ENCODE measurements at places on chromosomes 12 and 14.
A peak's percentile ranks its signal among the peaks of the same experiment; 100 is the strongest.

DNA sequence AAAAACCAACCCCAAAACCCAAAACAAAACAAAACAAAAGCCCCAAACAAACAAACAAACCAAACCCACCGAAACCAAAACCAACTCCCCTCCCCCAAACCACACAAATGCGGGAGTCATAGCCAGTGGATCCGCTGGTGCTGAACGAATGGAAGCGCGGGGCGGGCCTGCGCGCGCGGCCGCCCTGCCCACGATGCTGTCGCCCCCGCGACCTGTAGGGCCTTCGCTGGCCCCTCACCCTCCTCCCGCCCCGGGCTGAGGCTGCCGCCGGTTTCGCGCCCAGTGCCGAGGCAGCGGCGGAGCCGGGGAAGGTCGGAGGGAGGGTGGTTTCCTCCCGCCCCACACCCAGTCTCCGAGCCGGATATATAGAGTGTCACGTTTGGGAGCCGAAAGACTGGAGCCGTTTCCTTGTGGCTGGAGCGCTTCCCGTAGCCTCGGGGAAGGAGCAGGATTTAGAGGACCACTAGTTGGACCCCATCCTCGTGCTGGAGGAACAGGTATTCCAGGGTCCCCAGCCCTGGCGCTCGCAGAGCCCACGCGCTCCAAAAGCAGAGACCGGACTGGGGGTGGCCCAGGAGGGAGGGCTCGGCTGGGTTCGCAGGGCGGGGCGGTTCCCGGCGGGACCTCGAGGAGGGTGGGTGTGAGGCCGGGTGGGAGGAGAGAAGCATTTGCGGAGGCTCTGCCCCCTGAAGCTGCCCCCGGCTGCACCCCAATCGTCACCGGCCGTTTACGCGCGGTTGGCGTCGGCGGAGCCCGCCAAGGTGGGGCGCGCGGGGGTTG lies at the start of gene FAR2:
FAR2 (plus strand) TSS at position 368 of the 780 bp plus-strand sequence. CDS start 121,172 bp downstream, outside the sequence.
- DNase-seq: peak; percentile 51

GRCh38 chr12:57199191-57199590 lies 17.4 kb upstream of the NXPH4 start:
- DNase-seq: no peak

DNA sequence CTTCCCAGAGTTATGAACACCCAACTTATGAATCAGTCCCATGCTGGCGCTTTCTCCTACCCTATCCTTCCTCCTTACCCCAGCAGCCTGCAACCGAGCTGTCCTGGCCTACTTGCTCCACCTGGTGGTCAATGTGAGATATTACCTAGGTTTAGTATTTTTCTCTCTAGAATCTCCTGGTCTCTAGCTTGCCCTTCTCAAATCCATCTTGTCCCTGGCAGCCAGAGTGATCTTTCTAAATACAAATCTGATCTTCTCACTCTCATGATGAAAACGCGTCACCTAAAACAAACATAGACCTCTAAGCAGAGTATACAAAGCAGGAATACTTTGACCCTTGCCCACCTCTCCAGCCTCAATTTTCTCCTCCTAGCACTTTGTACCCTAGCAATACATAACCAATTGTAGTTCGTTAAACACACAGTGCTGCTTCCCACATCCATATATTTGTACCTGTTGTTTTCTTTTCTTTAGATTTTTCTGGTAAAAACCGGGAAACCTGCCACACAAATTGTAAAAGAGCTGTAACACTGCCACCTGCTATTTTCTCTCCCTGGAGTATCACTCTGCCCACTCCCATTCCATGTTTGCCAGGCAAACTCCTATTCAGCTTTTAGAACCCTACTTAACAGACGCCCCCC lies 20.0 kb upstream of the TCP11L2 start:
- DNase-seq: peak; percentile 58

- no peak for DNase-seq
These were observed 328.2 kb downstream of the ZFP36L1 start for GRCh38 chr14:68464711-68465110.

- DNase-seq: no peak
These were observed 7.3 kb upstream of the FGF23 start for GRCh38 chr12:4386801-4387200.

DNA sequence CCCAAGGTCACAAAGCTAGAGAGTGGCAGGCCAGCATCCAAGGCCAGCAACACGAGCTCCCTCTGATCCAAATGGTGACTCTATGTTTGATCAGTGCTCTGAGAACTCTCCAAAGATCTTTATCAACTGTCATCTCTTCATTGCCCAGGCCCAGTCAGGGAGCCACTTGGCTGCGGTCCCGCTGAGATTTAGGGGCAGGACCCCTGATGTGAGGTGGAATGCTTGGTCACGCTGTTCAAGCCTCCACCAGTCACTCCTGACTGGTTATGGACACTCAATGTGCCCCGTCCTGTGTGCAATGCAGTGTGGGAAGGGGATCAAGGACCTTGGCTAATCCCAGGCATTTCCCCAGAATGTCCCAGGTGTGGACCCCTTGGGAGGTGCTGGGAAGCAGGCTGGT lies 19.8 kb upstream of the TCL1B start:
- DNase-seq: no peak

GRCh38 chr12:121893961-121894460 lies 5.4 kb downstream of the PSMD9 start:
- DNase-seq: peak; percentile 37

DNA sequence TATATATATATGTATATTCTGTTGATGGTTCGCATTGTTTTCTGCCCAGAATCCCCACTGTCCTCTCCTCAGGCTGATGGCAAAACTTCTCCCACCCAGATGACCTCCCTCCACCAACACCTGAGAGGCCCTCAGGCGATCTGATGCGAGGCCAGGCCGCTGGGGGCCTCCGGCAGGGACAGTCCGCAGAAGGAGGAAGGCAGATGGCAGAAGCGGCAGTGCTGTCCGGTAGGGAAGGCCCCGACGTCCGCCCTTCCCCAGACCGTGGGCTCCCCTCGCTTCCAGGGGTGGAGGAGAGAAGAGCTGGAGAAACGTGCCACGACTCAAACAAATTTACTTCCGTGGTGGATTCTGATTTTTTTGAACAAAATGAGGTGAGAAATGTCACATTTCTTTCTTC lies 178.3 kb upstream of the RGS6 start:
- no peak for DNase-seq

- DNase-seq: no peak
These were observed 7.0 kb upstream of the MSI1 start for GRCh38 chr12:120376009-120376408.

- no peak for DNase-seq
These were observed 149.5 kb upstream of the SLC38A2 start for GRCh38 chr12:46522071-46522470.

- DNase-seq: no peak
These were observed 255.4 kb downstream of the DAD1 start for GRCh38 chr14:22333422-22334274.

DNA sequence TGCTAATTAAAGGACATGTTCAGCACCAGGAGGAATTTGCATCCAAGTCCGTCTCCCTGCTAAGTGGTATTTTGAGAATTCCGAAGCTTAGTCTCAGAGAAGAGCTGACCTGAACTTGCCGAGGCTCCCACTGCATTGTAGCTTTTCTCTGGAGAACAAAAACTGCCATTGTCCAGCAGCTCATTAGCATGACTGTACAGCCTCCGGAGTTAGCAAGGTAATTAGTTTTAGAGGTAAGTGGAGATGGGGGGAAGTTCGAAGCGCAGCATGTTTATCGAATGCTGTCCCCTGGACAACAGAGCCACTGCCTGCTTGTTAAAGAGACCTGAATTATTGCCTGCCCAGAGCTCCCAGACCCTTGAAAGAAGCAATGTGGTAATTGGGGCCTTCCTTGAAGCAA lies 160.3 kb upstream of the PELI2 start:
- no peak for DNase-seq

DNA sequence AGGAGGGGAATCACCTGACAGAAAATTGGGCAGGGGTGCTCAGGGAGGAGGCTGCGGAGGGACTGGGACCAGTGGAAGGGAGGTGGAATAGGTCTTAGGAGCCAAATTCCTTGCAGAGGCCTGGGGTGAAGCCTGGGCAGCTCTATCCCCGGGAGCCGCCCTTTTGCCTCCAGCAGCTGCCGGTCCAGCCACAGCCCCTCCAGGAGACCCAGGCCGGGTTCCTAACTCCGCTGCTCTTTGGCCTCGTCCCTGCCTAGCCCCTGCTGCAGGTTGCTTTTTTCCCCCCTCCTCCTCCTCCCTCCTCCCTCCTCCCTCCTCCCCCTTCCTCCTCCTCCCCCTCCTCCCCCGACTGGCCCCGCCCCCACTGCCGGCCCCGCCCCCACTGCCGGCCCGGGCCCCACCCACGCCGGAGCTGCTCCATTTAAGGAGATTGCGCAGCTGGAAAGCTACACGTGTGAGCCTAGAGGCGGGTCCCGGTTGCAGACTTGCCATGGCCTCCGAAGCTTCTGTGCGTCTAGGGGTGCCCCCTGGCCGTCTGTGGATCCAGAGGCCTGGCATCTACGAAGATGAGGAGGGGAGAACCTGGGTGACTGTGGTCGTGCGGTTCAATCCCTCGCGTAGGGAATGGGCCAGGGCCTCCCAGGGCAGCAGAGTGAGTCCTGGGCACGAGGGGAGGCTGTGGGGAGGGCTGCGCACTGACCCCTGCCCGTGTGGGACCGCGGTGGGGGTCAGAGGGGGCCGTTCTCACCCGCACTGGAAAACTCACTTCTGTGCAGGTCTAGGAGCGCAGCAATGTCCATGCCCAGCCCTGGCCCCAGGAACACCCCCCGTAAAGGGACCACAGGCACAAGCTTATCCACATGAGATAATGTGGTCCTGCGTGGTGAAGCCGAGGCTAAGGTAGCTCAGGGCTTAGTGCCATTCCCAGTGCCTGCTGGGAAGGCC lies at the start of gene TCL1B:
TCL1B (plus strand) TSS at position 449 of the 945 bp plus-strand sequence; CDS start at position 491, 42 bp downstream.
- no peak for DNase-seq

GRCh38 chr12:47920913-47921312 lies 16.1 kb upstream of the VDR start:
- no peak for DNase-seq

- no peak for DNase-seq
These were observed 10.4 kb upstream of the STRN3 start for GRCh38 chr14:31036552-31036951.

- no peak for DNase-seq
These were observed 55.5 kb downstream of the C14orf132 start for GRCh38 chr14:96094656-96095055.

- no peak for DNase-seq
These were observed 16.0 kb upstream of the NR2C1 start for GRCh38 chr12:95089462-95089861.

- no peak for DNase-seq
These were observed 18.1 kb upstream of the PTCSC3 start for GRCh38 chr14:36194663-36195062.

DNA sequence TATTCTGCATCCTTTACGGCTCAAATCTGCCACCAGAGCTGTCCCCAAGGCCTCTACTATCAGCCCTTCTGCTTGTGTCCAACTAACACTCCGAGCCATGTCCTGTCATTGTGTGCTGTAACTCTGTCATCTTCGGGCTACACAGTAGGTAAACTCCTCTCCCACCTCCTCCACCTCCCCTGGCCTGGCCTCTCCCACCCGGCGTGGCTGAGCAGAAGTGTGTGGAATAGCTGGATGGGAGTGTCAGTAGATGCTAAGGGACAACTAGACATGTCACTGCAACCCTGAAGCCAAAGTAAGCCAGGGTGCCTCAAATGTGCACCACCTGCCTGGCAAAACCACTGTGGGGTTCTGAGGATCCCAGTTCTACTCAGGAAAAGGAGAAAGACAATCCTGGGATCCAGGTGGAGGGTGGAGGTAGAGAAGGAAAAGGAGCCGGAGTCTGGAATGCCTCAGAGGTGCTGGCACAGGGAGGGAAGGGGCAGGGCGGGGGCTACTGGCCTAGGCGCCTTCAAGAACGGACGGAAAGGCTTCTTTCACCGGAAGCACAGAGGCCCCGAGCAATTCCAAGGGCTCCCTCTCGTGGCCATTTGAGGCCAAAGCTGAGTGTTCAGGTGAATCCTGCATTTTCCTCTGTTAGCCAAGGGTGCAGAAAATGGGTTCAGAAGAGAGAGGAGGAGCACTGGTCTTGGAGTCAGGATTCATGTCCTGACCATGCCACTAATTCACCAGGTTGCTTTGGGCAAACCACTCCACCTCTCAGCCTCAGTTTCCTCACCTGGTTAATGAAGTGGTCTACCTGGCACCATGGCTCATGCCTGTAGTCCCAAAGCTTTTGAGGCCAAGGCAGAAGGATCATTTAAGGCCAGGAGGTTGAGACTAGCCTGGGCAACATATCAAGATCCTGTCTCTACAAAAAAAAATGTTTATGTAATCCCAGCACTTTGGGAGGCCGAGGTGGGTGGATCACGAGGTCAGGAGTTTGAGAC lies 20.5 kb upstream of the FAM181A start:
- peak; percentile 78 for DNase-seq

DNA sequence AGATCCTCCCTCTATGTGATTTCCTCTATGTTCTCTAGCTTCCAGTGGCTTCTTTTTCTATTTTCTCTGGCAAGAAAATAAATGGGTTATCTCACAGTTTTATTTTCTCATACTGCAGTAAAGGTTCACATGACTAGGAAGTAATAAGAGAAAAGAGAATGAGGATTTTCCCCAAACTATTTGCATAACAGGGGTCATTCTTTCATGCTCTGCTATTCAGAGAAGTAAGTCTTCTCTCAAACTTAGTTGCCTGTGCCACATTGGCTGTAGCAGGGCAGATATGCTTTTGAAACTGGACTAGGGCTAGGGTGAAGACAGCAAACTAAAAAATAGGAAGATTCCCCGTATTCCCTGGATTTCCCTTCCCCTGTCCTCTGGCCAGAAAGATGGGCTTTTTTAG lies 57.4 kb downstream of the ACSM4 start:
- no peak for DNase-seq

GRCh38 chr12:94783862-94784261 lies 133.5 kb upstream of the TMCC3 start:
- DNase-seq: no peak

DNA sequence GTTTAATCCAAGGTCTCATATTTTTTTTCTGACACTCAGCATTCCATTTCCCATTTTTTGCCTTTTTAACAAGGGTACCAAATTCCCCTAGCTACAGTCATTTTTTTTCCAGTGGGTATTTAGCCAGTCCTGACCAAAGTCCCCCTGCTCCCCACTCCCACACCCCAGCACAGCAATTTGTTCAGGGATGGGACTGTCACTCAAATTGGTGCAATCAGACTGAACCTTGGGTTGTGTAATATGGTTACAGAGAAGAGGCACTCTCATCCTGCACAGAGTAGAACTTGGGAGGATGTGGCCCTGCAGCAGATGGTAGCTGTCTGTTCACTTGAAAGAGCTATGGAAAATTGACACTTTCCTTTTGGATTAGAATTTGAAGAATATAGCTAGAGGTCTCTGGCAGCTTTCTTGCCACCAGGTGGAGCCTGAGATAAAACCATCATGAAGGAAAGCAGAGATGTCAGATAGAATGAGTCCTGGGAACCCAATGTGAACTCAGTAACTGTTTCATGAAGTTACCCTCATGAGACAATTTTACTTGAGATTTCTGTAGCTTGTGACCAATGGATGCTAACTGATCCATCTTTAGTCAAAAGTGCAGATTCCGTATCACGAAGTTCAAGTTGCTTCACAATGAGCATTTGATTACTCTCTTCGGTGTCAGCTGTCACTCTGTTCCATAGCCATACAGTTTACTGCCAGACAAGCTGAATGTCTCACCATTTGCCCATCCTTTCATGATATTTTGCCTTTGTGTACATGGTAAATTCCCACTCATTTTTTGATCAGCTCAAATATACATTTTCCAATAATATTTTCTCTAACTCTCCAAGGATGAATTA lies 394.0 kb upstream of the SYT1 start:
- DNase-seq: no peak

- DNase-seq: no peak
These were observed 228.0 kb upstream of the ATP2B1 start for GRCh38 chr12:89936631-89937030.

GRCh38 chr14:26218861-26219260 lies 379.0 kb downstream of the NOVA1 start:
- no peak for DNase-seq
